AML-193 (cell line): ENCODE measurements at places on chromosomes 2 and 18.

DNA sequence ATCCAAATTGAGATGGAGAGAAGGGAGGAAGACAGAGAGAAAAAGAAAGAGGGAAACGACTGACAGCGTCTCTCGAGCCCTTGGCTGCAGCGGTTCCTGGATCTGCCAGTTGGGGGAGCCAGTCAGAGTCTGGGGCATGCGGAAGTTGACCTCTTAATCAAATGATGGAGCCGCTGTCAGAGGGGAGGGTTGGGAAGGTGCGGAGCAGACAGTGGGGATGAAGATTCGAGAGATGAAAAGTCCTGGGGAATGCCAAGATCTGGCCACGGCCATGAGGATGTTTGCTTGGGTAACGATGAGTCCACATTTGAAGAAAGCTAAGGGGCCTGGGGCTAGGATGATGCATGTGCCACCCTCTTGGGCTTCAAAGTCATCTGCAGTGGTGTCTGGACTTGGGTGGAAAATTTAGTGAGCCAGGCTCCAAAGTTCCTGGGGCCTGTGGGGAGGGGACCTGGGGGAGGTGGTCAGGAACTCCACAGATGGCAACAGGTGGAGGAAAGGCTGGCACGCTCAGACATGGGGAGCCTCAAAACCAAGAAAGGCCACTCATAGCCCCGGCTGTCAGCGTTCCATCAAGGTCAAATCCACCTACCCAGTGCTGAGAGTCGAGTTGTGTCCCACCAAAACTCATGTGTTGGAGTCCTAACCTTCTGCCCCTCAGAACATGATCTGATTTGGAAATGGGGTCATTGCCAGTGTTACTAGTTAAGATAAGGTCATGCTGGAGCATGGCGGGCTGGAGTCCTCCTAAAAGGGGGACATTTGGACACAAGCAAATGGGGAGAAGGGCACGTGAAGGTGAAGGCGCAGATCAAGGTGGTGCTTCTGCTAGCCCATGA, 200.1 kb downstream of the NDUFA10 start:
- DNase-seq = no peak

- DNase-seq = no peak
Measured at GRCh38 chr2:46798041-46798440, 117.6 kb downstream of the MCFD2 start.

DNA sequence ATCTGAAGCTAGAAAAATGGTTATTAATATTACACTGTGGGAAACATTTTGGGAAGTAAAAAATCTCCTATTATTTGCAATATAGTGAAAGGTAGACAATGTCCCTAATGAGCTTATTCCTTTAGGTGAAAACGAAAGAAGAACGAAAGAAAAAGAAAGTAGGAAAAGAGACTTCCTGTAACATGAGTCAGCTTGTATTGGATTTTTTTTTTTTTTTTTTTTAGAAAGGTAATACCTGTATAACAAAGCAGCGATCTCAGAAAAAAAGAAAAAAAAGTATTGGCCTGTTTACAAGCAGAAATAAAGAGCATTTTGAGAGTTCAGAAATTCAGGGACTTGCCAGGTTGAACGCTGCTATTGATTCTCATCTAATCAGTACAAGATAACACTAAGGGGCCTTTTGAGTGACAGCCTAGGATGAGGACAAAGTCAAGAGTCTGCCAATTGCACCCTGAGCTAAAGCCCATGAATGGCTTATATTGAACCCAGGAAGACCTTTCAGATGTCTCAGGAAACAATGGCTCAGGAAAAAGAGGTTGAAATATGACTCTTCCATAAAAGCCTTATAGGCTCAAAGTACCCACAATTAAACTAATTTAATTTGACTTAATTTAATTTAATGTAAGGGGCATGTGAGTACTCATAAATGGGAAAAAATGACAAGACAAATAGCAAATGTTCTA, 615.6 kb upstream of the CDH2 start:
- DNase-seq = no peak

- DNase-seq = no peak
Measured at GRCh38 chr2:58449286-58450010, 208.3 kb upstream of the FANCL start.

- DNase-seq = no peak
Measured at GRCh38 chr2:10863047-10863446, 48.7 kb upstream of the KCNF1 start.

DNA sequence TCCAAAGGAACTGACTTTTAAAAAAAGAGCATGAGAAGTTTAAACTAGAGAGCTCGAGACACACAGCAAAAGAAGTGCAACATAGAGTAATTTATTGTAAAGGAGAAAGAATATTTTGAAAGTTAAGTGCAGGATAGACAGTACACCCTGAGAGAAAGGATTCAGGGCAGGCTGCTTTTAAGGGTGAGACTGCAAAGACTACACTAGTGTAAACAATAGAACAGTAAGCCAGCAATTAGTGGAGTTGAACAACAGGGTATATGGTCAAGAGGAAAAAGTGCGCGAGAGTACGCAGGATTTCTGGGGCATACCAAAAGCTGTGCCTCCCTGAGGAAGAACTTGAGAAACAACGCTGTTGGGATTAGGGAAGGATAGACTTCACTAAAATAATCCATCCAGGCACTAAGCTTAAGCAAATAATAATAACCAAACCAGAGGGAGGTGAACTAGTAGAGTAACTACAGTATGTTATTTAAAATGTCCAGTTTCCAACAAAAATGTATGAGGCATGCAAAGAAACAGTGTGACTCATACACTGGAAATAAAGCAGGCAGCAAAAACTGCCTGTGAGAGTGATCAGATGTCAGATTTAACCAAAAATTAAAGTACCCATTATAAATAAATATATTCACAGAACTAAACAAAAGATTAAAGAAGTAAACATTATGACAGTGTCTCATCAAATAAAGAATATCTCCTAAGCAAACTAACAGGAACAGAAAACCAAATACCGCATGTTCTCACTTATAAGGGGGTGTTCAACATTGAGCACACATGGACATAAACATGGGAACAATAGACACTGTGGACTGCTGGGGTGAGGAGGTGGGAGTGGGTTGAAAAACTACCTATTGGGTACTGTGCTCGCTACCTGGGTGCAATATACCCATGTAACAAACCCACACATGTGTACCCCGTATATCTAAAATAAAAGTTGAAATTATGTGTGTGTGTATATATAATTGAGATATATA, 40.5 kb upstream of the EMILIN2 start:
- no peak for DNase-seq

DNA sequence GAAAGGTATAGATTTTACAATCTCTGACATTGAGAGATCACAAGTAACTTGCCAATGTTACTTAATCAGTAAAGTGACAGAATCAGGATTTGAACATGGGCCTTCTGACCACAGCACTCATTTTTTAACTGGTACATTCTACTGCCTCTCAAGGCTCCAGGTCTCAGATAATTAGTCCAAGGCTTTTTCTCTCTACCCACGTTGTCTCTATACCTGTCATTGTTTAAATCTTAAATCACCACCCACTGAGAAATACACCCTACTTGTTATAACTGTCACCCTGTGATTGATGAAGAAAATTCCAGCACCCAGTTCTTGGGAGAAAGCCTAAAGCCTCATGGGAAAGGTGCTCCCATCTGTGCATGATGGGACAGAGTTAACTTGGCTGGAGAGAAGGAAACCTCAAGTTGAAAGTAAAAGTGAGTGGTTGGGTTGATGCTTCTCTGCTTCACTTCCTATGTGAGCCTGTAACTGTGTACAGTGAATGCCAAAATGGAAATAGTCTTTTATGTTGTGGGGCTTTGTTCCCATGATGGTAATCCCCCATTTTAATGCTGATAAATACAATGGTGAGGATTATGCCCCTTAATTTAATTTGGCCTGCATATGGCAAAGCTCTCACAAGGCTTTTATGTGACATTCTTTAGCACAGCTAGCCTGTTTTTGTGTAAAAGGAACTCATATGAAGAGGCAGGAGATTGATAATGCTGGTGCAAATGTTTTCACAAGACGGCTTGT, 190.1 kb upstream of the SP5 start:
- no peak for DNase-seq

GRCh38 chr2:31212659-31213600, 4.4 kb downstream of the CAPN14 start:
- no peak for DNase-seq

GRCh38 chr2:108449410-108450130, 564 bp downstream of the GCC2 start:
- no peak for DNase-seq

DNA sequence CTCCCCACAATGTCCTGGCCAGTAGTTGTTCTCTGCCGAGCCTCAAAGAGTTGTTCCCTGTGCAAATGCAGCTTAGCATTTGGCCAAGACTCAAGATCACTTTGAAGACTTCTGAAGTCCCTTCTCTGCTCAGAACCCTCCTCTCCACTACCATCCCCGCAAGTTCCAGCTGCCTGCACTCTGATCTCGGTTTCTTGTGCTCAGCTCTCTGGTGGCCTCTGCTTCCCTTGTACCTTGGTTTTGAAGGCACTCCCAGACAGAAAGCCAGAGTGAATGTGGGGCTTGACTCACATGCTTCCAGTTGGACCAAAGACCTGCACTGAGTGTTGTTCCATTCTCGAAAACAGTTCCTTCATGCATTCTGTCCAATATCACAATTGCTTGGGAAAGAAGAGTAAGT, 28.6 kb downstream of the CRACDL start:
- no peak for DNase-seq

DNA sequence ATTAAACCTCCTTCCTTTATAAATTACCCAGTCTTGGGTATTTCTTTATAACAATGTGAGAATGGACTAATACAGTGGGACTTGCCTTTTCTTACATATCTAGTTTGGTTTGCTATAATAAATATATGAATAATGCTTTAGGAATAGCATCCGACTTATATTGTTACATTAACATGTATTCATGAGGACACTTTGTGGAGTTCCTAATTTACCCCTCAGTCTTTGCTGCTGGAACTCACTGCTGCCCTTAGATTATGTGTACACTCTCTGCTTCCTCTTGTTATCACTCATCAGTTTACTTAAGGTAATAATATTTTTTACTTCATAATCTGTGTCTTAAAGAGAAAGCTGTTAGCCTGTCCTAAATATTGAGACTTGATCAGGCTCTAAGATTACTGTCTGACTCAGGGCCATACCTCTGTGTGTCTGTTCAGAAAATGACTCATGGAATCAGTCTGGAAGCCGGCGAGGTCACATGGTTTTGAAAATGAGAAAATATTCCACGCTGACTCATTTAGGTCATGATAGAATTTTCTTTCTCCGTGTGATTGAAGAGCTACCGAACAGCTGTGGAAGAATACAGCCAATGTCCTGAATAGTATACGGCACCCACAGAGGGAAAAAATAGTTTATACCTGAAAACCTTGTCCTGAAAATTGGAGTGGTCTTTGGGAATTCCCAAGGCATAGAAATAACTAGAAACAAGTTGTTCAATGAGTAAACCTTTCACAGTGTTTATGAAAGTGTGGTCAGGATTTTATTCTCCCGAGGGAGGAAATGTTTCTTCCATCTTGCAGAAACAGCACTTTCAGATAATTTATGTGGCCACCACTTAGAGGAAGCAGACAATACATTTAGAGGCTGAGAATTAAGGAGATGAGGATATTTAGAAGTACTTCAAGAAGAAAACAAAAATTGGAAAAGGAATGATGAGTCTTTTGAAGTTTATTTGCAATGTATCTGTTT, 156.4 kb downstream of the DSEL start:
- no peak for DNase-seq

- peak; percentile 77 for DNase-seq
Measured at GRCh38 chr2:64330281-64331113, 123.5 kb upstream of the LGALSL start.

GRCh38 chr2:113756355-113757137, at the start of gene SLC35F5:
TSS of gene SLC35F5 (minus strand) at chr2:113756642. CDS start at chr2:113756409, 233 bp downstream.
- DNase-seq = peak; percentile 89

GRCh38 chr2:58428096-58429013, 187.2 kb upstream of the FANCL start:
- no peak for DNase-seq

- DNase-seq = no peak
Measured at GRCh38 chr2:39851651-39852110, 72.6 kb upstream of the THUMPD2 start.

- DNase-seq = no peak
Measured at GRCh38 chr2:147818741-147819140, 26.1 kb upstream of the ACVR2A start.

DNA sequence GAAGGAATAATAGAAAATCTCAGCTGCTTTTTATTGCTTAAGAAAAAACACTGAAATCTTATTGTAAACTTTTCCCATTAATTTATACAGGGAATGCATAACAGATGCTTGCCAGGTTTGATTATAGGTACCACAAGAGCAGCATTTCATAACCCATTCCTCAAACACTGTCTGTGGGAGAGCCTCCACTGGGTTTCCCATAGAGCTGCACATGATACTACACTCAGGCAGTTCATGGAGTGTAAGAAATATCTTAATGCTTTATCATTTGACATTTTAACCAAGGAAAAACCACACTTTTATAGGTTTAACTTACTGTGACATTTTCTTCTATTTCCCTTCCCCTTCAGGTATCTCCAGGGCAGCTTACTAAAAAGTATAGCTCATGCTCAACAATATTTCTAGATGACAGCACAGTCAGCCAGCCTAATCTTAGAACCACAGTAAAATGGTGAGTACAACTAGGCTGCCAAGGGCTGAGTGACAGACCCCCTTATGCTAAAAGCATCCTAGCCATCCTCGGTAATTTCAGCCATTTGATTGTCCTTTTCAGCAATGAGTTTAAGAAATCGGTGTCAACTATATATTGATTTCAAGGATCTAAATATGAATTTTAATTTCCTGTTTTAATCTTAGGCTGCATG, 22.3 kb downstream of the CCNYL1 start:
- DNase-seq = no peak

DNA sequence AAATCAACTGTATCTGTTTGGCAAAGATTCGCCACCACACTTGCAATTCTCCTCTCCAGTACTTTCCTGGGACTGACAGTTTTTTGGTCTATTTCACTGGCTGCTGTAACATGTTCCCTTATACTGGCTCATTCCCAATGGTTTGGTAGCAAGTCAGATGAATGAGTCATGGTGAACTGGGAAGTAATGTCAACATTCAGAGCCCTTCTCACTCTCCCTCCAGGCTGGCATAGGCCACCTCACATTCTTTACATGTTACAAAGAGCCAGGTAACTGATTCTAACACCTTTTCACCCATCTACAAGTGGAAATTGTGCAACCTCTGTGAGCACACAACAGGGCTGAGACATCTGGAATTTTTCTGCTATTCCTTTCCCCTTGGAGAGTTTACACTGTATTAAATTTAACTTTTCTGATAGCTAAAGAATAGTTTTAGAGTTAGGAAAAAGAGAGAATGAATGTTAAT, 111.3 kb upstream of the TLK1 start:
- DNase-seq = peak; percentile 31

GRCh38 chr2:238857959-238858358, 10.1 kb downstream of the TWIST2 start:
- DNase-seq = peak; percentile 36

- DNase-seq = no peak
Measured at GRCh38 chr2:19574778-19575260, 216.4 kb upstream of the OSR1 start.

GRCh38 chr18:1564793-1565192, 660.1 kb downstream of the ADCYAP1 start:
- no peak for DNase-seq
